NCI-H1048 (cell line): ENCODE measurements at places on chromosomes 6 and 20.

DNA sequence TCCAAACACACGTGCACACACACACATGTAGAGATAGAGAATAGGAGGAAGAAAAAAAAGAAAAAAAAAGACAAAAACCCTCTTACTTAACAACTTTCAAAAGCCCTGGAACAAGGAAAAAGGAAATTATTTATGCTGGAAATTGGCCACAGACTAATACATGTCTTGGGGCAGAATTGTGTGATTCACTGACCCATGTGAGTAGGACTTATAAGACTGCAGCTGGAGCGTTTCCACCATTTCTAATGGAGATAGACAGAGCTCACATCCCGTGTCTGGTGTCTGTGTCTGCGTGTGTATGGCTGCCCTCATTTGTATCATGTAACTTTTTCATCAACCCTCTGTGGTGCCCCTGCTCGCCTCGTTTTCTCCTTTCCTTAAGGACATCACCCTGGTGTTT, 99.8 kb upstream of the PDE10A start:
- no peak for DNase-seq

DNA sequence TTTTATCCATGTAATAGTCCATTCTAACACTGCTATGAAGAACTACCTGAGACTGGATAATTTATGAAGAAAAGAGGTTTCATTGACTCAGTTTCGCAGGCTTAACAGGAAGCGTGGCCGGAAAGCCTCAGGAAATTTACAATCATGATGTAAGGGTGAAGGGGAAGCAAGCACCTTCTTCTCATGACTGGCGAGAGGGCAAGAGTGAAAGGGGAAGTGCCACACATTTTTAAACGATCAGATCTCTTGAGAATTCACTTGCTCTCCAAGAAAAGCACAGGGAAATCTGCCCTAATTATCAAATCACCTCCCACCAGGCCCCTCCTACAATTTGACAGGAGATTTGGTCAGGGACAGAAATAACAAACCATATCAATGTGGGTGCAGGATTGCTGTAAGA, 859.7 kb downstream of the EPHA7 start:
- no peak for DNase-seq

DNA sequence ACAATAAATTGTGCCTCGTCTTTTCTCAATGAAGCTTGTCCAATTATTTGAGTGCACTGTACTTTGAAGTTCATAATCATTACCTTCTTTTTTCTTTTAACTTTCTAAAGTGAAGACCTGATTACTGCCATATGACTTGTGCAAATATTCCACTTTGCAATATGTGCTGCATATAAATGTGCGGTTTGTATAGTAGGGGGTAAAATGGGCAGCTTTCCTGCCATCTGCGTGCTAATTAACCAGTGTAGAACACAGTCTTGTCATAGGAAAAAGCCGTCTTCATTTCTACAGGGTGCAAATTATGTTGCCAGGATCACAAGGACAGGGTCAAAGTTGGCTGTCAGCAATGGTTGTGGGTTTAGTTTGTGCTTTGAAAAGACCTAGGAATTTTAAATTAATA, 397.0 kb downstream of the NKAIN2 start:
- DNase-seq: no peak

GRCh38 chr6:131199568-131200272, 64.5 kb downstream of the AKAP7 start:
- DNase-seq: peak; percentile 34

DNA sequence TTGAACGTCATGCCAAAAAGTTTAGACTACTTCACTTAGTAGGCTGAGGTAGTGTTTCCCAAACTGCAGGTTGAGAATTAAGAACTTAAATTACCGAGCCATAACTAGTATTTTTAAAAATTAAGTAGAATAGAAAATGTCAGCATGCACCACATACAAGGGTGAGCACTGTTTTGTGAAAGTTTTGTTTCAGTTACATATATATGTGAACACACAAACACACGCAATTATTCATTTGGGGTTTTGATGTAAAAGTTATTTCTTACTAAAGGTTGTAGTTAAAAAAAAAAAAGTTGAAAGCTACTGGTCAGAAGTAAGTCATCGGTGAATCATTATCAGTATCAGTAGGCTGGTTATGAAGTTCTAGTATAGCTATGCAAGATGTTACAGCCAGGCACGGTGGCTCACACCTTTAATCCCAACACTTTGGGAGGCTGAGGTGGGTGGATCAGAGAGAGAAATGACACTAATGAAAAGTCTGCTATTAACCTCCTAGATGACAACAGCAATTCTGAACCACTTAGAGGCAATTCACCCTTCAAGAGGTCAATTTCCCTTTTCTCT, 24.1 kb downstream of the FASTKD5 start:
- no peak for DNase-seq

DNA sequence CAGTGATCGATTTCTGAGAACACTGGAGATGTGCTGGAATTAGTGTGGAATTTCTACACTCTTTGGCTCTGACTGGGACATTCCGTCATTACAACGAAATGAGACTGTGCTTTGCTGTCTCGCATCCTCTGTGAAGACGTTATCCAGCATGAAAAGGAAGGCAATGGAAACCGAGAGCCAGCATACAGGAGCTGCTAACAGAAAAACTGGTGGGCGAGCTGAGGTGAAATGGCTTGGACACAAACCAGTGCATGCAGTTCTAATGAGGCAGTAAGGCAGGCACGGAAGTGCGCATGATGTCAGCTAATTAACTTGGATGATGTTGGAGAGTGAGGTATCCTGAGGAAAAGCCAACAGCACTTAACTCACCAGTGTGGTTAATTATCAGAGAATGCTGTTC, 202.8 kb upstream of the AGPAT4 start:
- no peak for DNase-seq

- no peak for DNase-seq
Observed at GRCh38 chr20:53023732-53024520, 51.8 kb downstream of the TSHZ2 start.
